ENCODE measurements at places on chromosomes 6 and 20.

DNA sequence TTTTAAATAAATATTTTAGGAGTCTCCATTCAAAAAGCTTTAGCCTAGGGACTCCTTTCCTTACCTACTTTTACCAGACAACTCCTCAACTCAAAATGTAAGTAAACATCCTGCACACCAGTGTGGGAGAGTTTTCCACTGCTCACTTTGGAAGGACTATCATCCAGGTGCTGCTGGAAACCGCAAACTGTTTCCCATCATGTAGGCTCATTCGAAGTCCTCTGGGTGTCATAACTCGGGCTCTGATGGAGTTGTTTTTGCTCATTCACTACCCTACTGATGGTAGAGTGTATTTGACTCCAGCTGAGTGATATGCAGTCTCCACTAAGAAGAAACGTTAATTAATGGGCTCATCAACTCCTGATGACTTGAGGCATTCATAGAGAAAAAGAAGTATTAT, 136.5 kb upstream of the AKAP12 start:
- no peak for DNase-seq

GRCh38 chr6:73006146-73006545, 219.2 kb downstream of the KHDC1L start:
- no peak for DNase-seq

GRCh38 chr6:137763886-137764285, 103.2 kb upstream of the TNFAIP3 start:
- DNase-seq, result no peak

GRCh38 chr6:44327760-44328159, 14.6 kb upstream of the AARS2 start:
- DNase-seq, result no peak

GRCh38 chr6:715709-716491, 23.0 kb upstream of the EXOC2 start:
- no peak for DNase-seq

GRCh38 chr6:39566456-39566855, 158.8 kb downstream of the KIF6 start:
- no peak for DNase-seq

GRCh38 chr6:6912817-6913744, 194.7 kb upstream of the RREB1 start:
- DNase-seq, result no peak

DNA sequence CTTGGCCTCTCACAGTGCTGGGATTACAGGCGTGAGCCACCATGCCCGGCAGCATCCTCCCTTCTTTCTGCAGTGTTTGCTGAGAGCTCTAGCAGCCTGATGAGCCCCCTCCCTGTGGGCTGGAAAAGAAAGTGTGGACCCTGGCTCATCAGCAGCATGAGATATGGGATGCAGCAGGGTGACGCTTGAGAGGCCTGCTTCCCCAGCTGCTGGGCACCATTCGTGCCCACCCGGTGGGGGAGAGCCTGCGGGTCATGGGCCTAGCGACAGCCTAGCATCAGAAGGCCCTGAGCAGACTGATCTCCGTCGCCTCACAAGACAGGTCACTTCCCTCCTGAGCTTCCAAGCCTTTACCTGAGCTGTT, 16.0 kb upstream of the CCDC167 start:
- no peak for DNase-seq

DNA sequence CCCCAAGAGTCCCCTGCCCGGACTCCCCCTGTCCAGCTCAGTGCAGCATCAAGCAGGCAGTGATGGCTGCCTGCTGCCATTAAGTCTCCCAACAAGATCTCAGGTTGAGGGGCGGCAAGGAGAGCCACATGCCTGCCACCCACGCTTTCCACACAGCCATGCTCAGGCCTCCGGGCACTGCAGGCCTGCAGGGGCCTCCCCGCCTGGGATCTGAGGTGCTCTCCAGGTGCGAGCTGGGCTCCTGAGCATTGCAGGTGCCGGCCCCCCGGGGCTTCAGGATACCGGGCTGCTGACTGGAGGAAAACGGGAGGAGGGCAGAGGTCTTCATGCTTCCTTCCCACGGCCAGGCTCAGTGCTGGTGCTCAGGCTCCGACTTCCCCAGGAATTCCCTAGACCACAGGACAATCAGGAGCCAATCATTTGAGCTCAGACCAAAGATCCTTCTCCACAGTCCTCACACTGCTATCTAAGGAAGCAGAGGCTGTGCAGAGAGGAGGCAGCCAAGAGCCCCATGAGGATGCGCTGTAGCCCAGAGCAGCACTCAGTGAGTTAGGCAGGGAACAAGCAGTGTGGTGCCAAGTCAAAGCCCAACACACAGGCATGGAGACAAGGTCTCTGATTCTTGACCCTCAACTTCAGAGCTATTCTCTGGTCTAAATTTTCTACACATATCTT, 52.7 kb downstream of the PYGB start:
- no peak for DNase-seq

Measured in activated T-helper 1 cell treated with anti-CD3 and anti-CD28 coated beads, Interleukin-2, amount 50 U/mL, for 16 hours (primary cell).